Hematopoietic multipotent progenitor cell treated with erythropoietin and hydrocortisone succinate and interleukin-3 and kit ligand, for 17 days (in vitro differentiated cells): ENCODE measurements at places on chromosomes 5 and 9.

DNA sequence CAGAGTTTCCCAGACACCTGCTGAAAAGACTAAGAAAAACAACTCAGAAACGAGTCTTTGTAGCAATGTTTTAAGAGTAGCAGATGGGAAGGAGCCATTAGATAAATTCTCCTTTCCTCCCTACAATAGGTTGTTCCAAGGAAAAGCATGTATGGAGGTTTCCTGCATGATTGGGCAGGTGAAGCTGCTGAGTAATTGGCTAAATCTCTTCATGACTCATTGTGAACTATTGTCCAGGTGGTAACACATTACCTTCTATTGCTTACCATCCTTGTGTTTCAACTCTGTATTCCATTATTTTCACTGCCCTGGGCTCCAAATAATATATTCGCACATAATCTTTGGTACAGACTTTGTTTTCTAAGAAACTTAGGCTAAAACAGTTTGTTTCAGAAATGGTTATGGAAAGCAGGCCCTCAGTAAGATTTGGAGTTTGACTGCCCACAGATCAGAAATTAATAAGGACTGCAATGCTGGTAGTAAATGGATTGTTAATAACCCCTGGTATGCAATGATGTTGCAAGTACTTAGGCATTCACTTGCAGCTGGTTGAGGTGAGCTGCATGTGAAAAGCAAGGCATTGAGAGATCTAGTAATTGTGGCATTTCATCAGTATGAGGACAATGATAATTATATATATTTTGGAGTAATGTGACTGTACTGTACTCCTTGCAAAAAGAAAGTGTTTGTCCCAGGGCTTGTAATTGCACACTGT is 281.4 kb upstream of the VLDLR start:
- no peak for DNase-seq

DNA sequence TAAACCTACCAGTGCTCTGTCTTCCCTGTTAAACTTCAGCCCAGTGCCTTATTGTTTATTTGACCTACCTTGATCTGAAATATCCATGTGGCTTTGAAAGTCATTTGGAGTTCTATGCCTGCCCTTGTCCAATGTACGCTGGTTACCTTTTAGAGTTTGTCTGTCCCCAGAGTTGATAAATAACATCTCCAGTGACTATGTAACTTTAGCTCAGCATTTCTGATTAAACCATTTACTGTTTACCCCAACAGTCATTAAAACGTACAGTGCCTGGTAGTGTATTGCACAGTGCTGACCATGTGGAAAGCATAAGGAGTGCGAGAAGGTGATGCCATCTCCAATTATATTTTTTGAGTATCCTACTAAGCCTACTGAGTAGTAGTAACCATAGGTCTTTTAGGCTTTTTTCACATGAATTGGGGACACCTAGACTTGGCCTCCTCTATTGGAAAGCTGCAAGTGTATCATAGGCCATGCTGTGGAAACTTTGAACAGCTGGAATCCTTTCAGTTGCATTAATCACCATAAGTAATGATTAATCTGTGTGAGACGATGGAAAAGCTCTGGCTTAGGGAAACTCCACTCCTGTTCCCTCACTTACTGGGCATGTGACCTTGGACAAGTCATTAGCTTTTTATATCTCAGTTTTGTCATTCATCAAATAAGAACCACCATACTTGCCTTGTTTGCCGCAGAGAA is 93.5 kb downstream of the MAST4 start:
- no peak for DNase-seq

- DNase-seq, result no peak
Observed at GRCh38 chr5:963673-964531, 44.7 kb upstream of the NKD2 start.

DNA sequence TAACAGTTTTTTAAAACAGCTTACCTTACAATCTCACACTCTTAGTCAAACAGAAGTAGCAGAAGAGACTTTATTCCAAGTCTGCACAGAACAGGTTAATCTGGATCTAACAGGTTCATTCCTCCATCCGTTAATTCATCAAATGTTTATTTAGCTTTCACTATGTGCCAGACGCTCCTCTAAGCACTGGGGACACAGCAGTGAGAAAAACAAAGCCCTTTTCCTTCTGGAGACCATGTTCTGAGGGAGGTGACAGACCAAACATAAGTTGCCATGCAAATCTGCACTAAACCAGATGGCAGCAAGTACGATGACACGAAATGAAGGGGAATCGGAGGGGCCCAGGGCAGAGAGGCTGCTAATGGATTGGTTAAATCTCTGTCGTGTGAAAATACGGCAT is 17.1 kb upstream of the GLIPR2 start:
- no peak for DNase-seq

GRCh38 chr9:106920701-106921283 is 57.8 kb downstream of the ZNF462 start:
- DNase-seq, result no peak

DNA sequence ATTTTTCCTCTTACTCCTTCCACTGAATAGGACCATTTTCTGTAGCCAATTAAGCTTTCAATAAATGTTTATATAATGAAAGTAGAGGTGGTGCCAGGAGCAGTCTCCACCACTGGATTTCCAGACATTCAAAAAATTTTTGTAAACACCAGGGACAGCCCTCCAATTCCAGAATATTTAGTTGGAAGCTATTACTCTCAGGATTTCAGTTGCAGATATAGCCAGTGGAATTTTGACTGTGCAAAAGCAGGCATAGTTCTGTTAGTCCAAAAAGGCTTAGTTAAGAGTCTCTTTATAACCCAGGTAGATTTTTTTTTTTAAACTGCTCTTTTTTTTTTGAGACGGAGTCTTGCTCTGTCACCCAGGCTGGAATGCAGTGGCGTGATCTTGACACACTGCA is 138.1 kb upstream of the DMRT1 start:
- no peak for DNase-seq

GRCh38 chr5:174718880-174719610 is 5.3 kb upstream of the MSX2 start:
- DNase-seq, result no peak

DNA sequence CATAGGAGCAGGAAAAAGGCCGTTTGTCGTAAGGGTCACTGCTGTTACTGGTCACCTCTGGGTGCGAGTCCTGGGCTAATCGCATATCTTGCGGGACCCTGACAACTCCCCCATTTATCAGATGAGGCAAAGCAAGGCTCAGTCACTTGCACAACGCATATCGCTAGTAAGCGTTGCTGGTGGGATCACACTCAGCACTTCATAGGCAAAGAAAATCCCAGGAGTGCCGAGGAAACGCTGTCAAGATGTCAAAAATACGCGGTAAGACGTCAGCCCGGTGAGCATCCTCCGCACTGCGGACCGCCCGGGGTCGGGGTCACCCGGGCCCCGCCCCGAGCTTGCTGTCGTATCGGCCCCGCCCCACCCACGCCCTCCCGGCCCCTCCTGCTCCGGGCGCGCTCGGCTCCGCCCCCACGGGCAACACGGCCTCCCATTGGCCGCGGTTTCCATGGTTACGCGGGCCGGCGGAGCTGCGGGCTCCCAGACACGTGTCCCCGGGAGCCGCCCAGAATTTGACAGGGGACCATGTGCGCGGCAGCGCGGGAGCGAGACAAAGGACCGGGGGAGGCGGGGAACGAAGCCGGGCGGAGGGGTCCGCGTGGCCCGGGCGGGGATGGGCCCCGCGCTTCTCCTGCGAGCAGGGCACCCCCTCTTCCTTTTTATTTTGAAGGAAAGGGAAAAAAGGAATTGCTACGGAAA is 80.2 kb upstream of the IER5L start:
- DNase-seq, result peak; percentile 26

- no peak for DNase-seq
Observed at GRCh38 chr5:174903172-174903732, 178.9 kb downstream of the MSX2 start.

GRCh38 chr9:75990576-75991304 is 100.3 kb downstream of the PCSK5 start:
- no peak for DNase-seq

GRCh38 chr9:106146066-106146840 is 451.9 kb downstream of the TMEM38B start:
- DNase-seq, result no peak

DNA sequence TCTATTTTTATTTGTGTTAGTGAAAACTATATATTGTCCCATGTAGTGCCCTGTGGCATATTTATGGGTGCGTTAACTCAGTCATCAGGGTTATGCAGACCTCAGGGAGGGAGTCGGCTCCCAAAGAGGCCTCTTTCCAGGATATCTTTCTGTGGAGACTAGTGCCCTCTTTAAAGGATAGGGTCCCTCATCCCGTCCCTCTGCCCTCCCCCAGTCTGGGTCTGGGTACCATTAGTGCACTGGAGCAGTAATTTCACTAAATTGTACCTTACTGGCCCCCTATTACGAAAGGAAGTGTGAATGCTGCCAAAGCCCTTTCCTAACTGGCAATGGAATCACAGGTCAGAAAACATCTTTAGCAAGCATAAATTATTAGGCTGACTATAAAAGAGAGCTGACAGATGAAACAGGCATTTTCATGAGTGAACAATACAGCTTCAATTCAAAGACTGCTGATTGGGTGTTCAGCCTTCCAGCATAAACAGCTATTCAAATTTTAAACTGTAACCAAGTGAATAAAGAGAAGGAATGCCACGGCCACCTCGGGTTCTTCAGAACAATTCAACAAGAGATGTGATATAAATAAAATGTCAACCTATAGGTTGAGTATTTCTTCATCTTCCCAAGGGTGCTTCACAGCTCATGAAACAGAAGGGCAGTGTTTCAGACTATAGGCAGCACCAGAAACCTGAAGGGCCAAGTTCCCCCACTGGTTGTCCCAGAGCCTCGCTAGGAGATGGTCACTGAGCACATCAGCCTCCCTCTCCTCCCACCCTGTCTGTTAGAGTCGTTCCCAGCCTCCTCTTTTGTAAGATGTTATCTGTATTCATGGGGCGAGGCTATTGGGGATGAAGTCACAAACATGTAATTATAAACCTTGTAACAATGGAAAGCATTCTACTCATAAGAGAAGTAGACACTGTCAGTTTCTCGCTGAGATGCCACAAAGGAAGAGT is 318.7 kb downstream of the TMEM161B start:
- no peak for DNase-seq

- no peak for DNase-seq
Observed at GRCh38 chr5:155064580-155064979, 51.0 kb downstream of the KIF4B start.

GRCh38 chr5:16600397-16600796 is 16.4 kb downstream of the RETREG1 start:
- no peak for DNase-seq

DNA sequence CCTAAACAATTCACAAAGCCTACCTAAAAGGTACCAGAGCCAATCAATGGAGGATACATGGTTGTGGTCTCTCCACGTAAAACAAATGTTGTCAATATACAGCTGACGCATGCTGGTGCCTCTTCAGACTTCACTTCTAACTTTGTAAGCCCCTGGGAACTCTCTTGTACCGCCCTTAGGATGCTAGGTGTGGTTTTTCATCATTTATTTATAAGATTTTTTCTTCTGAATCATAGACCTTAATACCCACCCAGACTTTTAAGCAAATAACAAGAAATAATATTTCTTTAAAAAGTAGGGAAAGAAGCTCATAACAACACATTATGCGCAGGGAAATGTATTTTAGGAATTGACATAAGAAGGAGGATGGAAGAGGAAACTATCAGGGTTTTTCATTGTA is 33.0 kb downstream of the SSBP2 start:
- no peak for DNase-seq

GRCh38 chr9:87112656-87113055 is 165.3 kb upstream of the GAS1 start:
- no peak for DNase-seq

GRCh38 chr9:19618816-19619215 is 170.0 kb downstream of the SLC24A2 start:
- DNase-seq, result no peak

GRCh38 chr5:68086439-68086838 is 129.1 kb upstream of the PIK3R1 start:
- DNase-seq, result no peak

GRCh38 chr5:8473827-8474568 is 605.0 kb downstream of the MTRR start:
- no peak for DNase-seq

GRCh38 chr5:94691291-94691690 is 72.8 kb downstream of the SLF1 start:
- DNase-seq, result no peak

DNA sequence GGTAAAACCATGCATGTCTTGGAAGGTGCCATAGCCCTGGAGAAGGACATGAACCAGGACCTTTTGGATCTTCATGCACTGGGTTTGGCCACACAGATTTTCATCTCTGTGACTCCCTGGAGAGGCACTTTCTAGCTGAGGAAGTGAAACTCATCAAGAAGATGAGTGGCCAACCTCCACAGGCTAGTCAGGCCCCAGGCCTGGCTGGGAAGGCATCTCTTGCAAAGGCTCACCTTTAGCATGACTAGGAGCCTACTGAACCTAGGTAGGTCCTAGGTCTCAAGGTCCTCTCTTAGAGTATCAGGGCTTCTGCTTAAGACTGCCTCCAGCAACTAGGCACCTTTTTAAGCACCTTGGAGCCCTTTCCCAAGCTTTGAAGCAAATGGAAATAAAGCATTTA is 1448.7 kb upstream of the ACO1 start:
- no peak for DNase-seq

- DNase-seq, result no peak
Observed at GRCh38 chr5:5953584-5954274, 424.6 kb downstream of the MED10 start.

DNA sequence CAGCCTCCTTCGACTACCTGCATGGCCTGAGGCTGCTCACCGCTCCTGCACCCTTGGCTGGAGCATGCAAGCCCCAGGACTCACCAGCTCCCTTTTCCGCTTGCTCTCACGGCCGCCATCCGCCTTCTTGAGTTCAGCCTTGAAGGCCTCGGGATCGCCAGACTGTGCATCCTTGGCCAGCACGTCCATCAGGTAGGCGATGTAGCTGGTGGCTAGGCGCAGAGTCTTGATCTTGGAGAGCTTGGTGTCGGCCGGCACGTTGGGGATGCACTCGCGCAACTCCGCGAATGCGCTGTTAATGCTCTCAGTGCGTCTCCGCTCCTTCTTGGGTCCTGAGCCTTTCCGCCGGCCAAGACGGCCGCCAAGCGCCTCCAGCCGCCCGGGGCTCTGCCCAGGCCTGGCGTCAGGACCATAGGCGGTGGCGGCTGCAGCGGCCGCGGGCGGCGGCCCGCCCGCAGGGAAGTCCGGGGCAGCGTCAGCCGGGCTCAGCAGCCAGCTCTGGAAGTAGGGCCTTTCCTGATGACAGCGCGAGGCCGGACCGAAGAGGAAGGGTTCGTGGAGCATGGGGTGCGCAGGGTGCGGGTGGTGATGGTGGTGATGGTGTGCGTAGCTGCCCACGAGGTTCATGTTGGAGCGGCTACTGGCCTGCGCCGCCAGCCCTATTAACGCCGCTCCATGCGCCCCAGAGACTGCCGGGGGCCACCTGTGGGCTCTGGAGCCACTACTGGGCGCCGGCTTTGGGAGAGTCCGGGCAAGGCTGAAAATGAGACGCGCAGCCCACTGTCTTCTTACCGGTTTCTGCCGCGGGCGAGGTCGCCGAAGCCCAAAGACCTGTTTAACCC is 424 bp downstream of the HAND1 start:
- DNase-seq, result no peak

- no peak for DNase-seq
Observed at GRCh38 chr5:150786876-150787275, 8.3 kb downstream of the SMIM3 start.
